Esophagus mucosa (tissue), 1 donor: ENCODE measurements at places on chromosomes 5 and 9. TPM values are rescaled to one million over a fixed set of nuclear protein-coding genes. Genes with fewer than 3 reads are reported as not detected.

DNA sequence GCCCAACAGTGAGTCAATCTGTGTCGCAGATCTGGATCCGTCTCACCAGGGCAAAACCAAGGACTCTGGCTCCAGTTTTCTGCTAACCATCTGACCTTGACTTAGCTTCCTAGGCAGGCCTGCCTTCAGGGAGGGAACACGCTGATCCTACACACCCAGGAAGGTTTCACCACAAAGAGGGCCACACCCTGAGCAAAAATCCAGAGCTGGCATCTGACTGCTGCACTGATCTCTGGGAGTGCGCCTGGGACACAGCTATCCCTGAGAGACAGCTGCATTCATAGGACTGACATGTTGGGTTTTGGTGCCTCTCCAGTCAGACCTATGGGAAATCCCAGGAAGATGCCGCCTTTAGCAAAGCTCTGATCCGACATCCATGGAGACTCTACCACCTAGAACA is 47.5 kb downstream of the CDK5RAP2 start:
- peak; percentile 98 for ATAC-seq

DNA sequence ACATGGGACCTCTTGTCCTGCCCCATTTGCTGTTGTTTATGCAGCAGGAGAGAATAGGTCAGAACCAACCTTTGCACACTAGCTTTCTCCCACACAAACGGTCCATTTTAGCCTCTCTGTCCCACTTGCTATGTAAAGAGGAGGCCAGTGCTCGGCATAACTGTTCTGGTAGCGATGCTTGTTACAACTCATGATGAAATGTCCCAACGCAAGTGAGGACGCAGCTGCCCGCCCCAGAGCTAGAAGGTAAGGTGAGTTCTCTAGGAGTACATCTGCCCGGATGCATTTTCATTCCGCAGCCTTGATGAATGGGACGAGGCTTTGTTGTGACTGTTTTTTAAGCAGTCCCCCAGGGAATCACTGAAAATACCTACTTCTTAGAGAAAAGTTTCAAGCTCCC is 14.1 kb downstream of the S1PR3 start:
- ATAC-seq: no peak

- ATAC-seq: no peak
Measured at GRCh38 chr5:32233220-32233695, 59.1 kb upstream of the GOLPH3 start.

The SGCD gene
- 0.52 TPM for total RNA-seq

The C9orf57 gene
- not detected for total RNA-seq

The ACSL6 gene
- 0.08 TPM for total RNA-seq

GRCh38 chr5:168813184-168813968 is 234.2 kb upstream of the PANK3 start:
- no peak for ATAC-seq

- no peak for ATAC-seq
Measured at GRCh38 chr5:132203916-132204315, 23.7 kb downstream of the P4HA2 start.

GRCh38 chr5:139446956-139447779 is 7.8 kb upstream of the DNAJC18 start:
- ATAC-seq: peak; percentile 36

GRCh38 chr5:175243441-175243840 is 200.5 kb downstream of the DRD1 start:
- ATAC-seq: no peak

- ATAC-seq: no peak
Measured at GRCh38 chr5:39822020-39822419, 397.2 kb upstream of the DAB2 start.

GRCh38 chr9:36738318-36738976 is 165.8 kb downstream of the MELK start:
- ATAC-seq: peak; percentile 75

The IL33 gene
- total RNA-seq: 30.9 TPM

The SLC23A1 gene
- total RNA-seq: 0.28 TPM

DNA sequence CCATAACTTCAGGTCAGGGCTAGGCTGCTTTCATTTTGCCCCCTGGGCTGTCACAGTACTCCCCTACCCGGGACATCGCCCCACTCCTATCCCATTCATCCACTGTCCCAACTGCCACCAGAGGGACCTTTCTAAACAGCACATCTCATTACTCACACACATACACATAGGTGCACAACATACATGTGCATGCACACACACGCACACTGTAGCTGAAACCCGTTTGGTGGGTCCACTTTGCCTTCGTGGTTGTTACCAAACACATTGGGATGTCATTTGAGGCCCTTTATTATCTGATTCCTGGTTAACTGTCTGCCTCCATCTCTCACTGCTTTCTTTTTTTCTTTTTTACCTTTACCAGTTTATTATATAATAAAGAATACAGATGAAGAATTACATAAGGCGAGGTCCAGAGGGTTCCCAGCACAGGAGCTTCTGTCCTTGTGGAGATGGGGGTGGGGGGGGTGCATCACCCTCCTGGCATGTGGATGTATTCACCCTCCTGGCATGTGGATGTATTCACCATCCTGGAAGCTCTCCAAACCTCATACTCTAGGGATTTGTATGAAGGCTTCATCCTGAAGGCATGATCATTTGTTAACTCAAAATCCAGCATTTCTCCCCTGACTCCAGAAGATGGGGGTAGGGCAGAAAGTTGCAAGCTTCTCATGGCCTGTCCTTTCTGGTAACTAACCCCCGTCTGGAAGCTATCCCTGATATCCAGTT is 186.0 kb downstream of the GOLPH3 start:
- peak; percentile 54 for ATAC-seq

DNA sequence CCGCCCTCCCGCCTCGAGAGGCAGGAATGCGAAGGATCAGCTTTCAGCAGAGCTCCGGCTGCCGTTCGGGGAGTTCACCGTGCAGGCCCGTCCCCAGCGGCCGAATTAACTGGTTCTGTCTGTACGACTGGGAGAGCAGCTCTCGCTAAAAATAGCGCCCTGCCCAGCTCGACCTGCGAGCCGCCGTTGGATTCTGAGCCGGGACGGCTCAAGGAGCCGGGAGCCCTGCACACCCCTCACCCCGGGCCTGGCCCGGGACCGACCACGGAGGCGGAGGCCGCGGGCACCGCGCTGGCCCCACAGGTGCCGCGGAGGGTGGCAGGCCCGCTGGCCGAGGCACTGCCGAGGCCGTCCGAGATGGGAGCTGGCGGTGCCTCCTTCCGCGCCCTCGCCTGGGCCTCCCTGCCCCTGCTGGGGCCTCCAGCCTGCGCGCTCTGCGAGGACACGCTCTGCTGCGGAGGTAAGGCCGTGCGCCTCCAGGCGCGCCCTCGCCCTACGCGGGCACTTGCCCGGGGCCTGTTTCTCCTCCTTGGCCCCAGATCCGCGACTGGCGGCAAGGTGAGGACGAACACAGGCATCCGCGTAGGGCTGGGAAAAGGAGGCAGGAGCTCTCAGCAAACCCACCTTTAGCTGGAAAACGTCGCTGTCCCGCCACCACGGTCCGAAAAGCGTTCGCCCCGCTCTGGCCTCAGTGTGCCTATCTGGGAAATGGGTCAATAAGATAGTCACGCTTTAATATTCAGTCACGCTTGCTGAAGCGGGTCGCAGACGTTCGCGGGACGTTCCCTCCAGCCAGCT is 53.1 kb upstream of the DAB2IP start:
- peak; percentile 91 for ATAC-seq

GRCh38 chr9:8560560-8561525 is 761.3 kb upstream of the DMAC1 start:
- no peak for ATAC-seq

The PCA3 gene
- not detected for total RNA-seq

DNA sequence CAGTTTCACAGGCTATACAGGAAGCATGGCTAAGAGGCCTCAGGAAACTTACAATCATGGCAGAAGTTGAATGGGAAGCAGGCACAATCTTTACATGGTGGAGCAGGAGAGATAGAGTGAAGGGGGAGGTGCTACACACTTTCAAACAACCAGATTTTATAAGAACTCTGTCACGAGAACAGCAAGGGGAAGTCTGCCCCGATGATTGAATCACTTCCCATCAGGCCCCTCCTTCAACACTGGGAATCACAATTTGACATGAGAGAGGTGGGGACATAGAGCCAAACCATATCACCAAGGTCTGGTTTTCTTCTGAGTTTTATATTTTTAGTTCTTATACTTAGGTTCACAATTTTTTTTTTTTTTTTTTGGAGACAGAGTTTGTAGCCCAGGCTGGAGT is 16.1 kb downstream of the ZCCHC9 start:
- no peak for ATAC-seq

DNA sequence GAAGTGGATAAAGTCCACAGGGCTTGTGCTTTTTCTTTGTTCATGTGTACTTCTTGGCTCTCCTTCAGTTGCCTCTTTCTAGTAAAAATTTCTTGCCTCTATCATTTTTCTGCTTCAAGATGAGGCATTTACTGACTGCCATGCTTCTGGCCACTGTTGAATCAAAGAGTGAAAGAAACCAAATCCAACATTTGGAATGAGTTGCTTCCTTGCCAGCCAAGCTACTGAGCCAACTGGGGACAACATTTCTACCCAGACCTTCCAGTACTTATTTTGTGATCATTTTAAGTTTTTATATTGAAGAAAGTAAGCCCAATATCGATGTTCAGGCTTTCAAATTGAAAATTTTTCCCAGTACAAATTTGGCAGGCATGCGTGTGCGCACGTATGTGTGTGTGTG is 73.2 kb downstream of the SNCAIP start:
- no peak for ATAC-seq

The GDNF gene
- 0.80 TPM for total RNA-seq

- no peak for ATAC-seq
Measured at GRCh38 chr5:174065528-174066197, 20.2 kb downstream of the NSG2 start.

The FBLL1 gene
- total RNA-seq: not detected

The TRIM41 gene
- total RNA-seq: 16.4 TPM
